ENCODE measurements at places on chromosomes 12 and 14.

DNA sequence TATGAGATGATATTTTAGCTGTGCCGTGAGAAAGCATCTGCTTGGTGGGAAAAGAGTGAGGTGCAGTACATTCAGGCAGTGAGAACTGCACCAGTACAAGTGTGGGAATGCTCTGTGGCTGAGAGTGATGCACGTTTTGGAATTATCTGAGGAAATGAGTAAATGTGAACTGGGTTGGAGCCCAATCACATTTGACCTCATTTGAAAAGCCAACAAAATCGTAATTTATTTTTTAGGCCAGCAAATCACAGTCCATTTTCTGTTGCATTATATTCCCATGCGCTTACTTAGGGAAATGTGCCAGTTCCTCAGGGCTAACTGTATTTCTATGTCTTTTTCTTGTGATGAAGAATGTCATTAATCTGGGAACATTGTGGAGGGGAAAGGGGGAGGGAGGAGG, 77.3 kb downstream of the SNAPC1 start:
- DNase-seq, result no peak

DNA sequence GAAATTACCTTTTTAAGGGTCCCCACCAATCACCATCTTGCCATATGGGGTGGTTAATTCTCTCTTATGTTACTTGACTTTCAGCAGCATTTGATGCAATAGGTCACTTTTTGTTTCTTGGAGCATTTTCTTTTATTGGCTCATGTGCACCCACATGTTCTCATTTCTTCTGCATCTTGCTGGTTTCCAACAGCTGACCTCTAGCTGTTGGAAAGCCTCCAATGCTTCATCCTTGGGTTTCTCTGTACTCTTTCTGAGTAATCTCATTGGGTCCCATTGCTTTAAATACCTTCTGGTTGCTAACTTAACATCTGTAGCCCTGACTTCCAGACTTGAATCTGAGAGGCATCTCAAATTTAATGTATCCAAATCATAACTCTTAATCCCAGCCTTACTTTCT, 116.8 kb downstream of the CRADD start:
- DNase-seq, result no peak

- DNase-seq, result no peak
These were observed 67.3 kb upstream of the STK38L start for GRCh38 chr12:27176765-27177164.

DNA sequence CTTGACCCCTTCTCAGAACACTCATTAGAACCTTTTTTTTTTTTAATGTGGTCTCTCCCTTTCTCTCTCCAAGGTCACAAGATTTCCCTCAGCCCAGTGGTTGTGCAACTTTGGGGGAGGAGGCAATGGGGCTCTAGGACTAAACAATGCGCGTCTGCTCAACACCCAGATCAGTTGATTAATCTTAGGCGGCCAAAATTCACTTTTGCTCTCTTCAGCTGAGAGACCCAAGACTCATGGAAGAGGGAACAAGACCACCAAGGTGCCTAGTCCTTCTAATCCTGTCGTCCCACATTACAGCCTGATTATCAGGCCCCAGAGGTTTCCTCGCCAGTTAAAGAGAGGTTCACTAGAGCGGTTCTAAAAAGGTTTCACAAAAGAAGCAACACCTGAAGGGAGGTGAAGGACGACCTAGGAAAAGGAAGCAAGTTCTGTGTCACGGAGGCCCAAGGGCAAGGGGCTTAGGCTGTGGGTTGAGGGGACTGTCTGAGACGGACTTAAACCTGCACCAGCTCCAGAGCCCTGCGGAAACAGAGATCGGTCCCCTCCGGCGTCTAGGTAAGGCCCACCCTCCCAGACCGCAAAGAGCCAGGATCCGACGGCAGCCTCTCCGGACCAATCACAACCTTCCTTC, 824 bp upstream of the TARBP2 start:
- DNase-seq, result no peak

- DNase-seq, result no peak
These were observed 357.0 kb downstream of the TMEM121 start for GRCh38 chr14:105883066-105884005.

DNA sequence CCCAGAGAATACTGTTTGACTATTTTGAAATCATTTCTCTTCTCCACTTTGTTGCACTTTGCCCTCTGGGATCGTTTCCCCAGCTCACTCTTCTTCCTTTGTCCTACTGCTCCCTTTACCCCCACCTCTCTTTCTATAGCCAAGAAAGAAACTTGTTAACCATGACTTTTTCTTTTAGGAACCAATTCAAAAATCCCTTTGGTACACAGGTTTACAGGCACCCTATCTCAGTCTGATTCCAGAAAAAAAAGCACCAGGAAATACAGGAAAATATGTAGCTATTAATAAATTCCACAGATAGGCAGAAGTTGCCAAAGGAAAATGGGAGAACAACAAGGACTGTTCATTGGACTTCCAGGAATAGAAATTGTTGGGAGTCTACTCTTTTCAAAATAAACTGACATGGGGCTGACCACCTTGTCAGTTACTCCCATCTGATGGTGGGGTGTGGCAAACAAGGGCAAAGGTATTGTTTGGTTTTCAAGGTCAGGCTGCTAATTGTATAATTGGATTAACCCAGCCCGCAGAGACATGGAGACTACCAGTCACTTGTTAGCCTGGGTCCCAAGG, 82.4 kb downstream of the CRADD start:
- no peak for DNase-seq

GRCh38 chr12:82757656-82758055, 71.0 kb downstream of the TMTC2 start:
- no peak for DNase-seq

- no peak for DNase-seq
These were observed 157.6 kb upstream of the LRFN5 start for GRCh38 chr14:41449066-41449465.

DNA sequence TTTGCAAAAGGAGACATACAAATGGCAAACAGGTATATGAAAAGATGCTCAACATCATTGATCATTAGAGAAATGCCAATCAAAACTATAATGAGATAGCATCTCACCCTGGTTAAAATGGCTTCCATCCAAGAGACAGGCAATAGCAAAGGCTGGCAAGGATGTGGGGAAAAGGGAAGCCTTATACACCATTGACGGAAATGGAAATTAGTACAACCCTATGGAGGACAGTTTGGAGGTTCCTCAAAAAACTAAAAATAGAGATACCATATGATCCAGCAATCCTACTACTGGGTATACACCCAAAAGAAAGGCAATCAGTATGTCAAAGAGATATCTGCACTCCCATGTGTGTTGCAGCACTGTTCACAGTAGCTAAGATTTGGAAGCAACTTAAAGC, 17.3 kb upstream of the CKAP4 start:
- no peak for DNase-seq

All from T1000 (cell line).